Choroid plexus epithelial cell (primary cell): ENCODE measurements at places on chromosomes 4 and X.
A peak's percentile ranks its signal among the peaks of the same experiment; 100 is the strongest.

DNA sequence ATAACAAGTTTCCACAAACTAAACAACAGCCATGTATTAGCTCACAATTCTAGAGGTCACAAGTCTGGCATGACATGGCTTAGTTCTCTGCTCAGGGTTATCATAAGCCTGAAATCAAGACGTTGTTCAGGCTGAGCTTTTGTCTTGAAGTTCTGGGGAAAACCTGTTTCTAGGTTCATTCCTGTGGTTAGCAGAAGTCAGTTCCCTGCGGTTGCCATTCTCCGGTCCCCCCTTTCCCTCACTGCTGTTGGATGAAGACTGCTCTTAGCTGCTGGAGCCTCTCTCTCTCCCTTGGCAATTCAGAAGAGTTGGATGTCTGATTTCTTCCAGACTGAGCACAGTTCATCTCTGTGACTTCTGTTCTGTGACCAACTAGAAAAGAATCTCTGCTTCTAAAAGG, 962.6 kb downstream of the PCDH7 start:
- DNase-seq = peak; percentile 54

DNA sequence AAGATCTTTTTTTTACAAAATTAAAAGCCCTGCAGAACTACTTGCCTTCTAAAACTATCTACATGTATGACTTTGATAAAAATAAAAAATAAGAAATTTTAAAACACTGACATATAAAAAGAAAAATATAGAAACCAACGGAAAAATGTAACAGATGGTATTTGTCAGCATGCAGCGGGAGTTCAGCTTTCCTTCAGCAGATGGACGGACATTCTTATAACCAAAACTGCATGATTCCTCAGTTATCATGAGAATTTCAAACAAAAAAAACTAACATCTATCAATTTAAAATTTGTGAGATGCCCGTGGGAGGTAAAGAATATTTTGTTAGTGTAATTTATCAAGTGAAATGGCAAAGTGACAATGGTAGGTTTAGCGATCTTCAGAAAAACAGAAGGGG, 23.2 kb downstream of the RWDD4 start:
- peak; percentile 36 for DNase-seq

DNA sequence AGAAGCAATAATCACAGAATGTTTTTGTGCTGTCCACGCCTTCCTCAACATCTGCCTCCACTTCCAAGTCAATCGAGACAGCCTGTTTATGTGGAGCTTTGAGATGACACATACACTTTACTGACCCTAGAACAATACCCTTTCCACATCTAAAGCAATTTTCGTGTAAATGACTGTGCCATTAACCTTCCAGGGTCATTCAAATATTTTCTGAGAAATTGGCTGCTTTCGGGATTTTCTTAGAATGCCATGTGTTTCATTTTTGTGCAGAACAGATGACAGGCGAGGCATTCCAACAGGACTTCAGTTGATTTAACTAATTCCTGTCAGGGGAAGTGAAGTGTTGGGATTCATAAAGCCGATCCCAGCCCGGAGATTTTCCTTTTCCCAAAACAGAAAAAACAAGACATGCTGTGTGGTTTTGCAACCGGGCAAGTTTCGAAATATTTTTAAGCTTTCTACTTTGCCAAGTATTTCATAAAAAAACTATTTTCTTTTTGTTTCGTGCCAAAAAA, 73.9 kb downstream of the SORBS2 start:
- DNase-seq = peak; percentile 89

DNA sequence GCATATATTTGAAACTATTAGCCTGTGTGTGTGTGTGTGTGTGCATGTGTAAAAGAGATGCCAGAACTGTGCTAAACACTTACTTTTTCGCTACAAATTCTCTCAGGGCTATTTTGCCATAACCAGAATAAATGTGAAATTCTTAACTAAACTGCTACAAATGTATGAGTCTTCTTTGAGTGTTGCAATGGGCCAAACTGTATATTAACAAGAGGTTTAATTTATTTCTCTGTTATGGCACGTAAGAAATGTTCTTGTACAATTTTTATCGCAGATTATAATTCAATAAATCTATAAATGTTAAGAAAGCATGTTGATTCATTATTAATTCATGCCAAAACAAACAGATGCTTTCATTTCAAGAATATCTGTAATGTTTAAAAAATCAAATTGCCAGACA, 454.5 kb upstream of the PCDH7 start:
- DNase-seq = no peak

DNA sequence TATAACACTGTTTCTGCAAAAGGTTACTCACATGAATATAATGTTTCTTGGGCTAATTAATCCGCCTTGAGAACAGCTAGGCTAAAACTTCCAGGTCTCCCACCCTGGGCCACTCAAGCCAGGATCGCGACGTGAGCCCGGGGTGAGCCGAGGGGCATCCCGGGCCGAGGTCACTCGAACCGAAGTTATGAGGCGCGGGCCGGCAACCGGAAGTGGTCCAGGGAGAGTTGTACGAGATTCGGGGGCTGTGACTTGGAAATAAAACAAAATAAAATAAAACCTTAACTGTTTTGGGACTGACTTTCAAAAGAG, 317 bp downstream of the CMC4 start:
- DNase-seq = no peak

GRCh38 chrX:38774249-38774648, 27.0 kb upstream of the MID1IP1 start:
- no peak for DNase-seq

DNA sequence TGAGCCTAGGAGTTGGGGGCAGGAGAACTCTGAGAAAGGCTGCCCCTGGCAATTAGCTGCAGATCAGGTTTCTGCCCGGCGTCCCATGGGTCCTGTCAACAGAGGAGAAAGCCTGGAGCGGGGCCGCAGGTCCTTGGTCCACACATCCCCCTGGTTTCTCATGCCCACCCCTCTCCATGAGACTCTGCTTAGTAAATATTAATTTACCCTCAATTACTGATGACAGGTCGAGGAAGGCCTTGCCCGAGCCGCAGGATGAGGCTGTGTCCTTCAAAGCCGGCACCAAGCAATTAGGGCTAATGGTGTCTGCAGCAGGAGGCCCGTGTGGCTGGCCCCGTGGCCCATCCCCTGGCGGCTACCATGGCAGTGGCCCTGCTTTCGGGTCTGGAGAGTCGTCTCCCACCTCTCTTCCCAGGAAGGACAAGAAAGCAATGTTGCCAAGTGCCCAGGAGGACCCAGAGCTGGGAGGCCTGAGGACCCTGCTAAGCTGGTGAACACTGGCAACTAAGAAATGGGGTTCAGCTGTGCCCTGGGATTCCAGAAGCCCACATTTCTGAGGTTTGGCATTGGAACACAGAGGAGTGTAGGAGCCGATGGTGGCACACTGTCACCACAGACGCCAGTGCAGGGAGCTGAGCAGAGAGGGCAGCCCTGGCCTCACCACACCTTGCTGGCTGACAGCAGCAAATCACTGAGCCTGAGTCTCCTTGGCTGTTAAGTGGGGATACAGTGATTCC, 114.6 kb downstream of the CPZ start:
- no peak for DNase-seq

- DNase-seq = no peak
Observed at GRCh38 chr4:7885216-7886006, 54.2 kb downstream of the AFAP1 start.
